ENCODE measurements at places on chromosomes 6 and 20. TPM values are rescaled to one million over a fixed set of nuclear protein-coding genes. Genes with fewer than 3 reads are reported as not detected.

The SNAI1 gene
- polyA plus RNA-seq: 5.5 TPM

- no peak for DNase-seq
Observed at GRCh38 chr6:114342086-114342825, 567 bp downstream of the HS3ST5 start.

GRCh38 chr6:144566868-144567615 is 281.9 kb downstream of the UTRN start:
- no peak for DNase-seq

The DEFB132 gene
- polyA plus RNA-seq: 0.07 TPM

DNA sequence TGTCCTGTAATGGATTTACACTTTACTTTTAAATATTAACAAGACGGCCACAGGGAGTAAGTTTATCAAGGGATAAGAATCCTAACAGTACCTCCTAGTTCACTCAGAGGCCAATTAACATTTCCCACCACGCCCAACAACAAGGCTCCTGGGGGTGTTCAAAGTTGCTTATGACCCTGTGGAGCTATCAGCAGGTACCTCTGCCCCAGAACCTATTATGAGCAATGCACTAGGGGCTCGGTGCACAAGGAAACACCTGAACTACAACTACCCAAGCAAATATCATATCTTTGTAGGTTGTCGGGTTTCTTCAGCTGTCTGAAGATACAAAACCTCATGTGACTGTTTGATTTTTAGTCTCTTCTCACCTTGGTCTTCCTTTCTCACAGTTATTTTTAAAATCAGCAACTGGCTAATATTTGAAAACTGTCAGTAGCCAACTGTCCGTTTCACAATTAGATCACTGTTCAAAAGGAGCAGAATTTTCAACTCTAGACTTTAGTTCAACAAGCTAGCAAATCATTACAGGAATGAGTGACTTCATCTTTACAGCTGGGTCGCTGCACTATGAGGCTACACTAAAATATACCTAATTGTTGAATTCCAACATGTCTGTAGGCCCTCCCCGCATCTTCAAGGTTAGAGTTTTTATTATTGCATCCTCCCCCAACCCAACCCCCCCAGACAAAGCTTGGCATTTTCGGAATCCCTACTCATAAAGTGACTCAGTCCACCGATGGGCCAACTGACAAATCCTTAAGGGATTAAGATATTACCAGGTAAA is 38.1 kb downstream of the B4GALT5 start:
- DNase-seq: no peak

DNA sequence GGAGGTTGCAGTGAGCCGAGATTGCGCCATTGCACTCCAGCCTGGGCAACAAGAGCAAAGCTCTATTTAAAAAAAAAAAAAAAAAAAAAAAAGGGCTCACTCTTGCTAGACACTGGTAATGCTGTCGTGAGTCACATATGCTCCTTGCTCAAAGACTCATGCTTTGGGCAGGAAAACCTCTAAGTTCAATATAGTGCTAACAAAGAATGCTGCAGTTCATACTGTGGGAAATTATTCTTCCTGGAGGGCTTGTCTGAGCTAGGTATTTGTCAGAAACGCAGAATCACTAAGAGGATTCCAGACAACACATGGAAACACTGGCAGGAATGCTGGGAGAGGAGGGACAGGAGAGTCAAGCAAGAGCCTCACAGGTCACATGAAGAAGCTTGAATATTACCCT is 2.3 kb upstream of the LYRM2 start:
- no peak for DNase-seq

DNA sequence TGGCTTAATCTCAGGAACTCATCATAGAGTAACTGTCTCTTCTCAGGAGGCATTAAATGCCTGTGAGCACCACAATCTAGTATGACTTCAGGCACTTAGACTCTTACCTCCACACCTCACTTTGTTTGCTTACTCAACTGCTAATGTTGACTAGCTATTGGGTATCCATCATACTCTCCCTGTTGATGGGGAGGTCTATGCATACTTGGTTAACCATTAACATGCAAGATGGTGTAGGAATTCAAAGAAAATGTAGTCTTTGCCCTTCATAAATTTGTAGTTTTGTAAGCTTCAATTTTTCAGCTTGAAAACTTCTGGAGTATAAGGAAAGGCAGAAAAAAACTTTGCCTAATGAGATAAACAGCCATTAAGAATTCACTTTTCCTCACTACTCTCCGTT is 501.0 kb upstream of the MARCKS start:
- DNase-seq: no peak

DNA sequence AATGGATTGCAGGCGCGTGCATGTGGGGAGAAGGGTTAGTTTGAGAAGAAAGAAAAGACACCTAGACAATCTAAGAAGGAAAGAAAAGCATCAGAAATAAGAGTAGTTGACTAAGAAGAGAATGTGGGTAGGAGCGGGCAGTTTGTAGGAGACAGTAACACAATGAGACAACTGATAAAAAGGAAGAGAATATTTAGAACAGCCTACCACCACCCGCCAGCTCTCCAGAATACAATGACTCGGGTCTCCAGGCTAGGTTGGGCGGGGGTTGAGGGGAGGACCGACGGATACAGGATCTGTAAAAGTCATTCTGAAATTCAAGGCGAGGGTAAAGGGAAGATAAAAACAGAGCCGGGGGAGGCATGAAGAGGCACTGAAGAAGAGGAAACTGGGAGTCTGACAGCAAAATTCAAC is 712 bp downstream of the ABHD16A start:
- DNase-seq: no peak

- DNase-seq: no peak
Observed at GRCh38 chr6:125066140-125066539, 87.4 kb upstream of the TPD52L1 start.

The VSX1 gene
- 0.21 TPM for polyA plus RNA-seq

- no peak for DNase-seq
Observed at GRCh38 chr6:21270636-21271201, 322.8 kb upstream of the SOX4 start.

The WFDC10B gene
- 0.23 TPM for polyA plus RNA-seq

GRCh38 chr6:17473554-17473953 is 80.2 kb downstream of the CAP2 start:
- DNase-seq: no peak

DNA sequence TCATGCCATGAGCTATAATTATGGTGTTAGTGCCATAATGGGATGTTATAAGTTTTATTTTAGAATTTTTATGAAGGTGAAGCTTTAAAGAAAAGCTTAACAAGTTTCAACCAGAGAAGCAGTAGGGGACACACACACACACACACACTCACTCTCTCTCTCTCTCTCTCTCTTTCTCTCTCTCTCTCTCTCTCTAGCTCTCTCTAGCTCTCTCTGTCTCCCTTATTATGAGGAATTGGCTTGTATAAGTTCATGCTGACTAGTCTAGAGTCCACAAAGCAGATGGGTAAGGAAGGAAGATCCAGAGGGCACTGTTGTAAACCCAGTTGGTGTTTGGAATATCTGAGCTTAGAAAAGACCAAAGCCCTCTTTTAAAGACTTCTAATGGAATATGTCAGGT is 102.4 kb downstream of the QKI start:
- DNase-seq: no peak

- DNase-seq: peak; percentile 54
Observed at GRCh38 chr20:36836591-36837269, 39.2 kb upstream of the TLDC2 start.

The ETV7 gene
- polyA plus RNA-seq: 5.5 TPM

GRCh38 chr6:64155063-64155462 is 519.5 kb downstream of the PHF3 start:
- DNase-seq: no peak

The RHAG gene
- polyA plus RNA-seq: 0.39 TPM

GRCh38 chr6:121510568-121511177 is 75.2 kb downstream of the GJA1 start:
- DNase-seq: no peak

The RNGTT gene
- polyA plus RNA-seq: 11.2 TPM

The LY6G5B gene
- polyA plus RNA-seq: 6.5 TPM

The HLA-DOB gene
- 40.1 TPM for polyA plus RNA-seq

GRCh38 chr6:57265755-57266221 is 43.7 kb upstream of the RAB23 start:
- DNase-seq: no peak

DNA sequence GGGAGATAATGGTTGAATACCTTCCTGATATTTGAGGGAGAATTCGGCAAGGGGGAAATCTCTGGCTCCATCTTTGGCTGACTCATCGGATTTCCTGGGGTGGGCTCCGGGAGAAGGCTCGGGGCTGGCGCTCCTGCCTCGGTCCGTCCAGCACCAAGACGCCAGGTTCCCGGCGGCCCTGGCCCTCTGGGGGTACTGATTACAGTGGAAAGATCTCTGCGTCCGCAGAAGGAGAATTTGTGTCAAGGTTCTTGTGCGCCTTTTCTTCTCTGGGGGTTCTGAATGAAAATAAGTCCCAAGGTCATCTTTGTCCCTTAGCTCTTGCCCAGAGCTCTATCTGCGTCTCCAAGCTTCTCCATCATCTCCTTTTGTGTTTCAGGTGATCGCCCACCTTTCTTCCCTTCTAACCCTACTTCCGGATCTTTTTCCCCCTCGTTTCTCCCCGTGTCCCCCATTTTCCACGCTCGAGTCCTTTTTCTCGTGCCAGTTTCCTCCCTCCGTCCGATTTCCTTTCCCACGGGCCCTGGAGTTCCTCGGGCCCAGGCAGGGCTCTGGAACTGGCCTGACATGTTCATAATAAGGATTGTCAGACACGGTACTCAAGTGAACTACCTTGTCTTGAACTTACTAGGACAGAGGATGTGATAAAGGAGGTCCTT is 11.6 kb downstream of the NRN1 start:
- no peak for DNase-seq

DNA sequence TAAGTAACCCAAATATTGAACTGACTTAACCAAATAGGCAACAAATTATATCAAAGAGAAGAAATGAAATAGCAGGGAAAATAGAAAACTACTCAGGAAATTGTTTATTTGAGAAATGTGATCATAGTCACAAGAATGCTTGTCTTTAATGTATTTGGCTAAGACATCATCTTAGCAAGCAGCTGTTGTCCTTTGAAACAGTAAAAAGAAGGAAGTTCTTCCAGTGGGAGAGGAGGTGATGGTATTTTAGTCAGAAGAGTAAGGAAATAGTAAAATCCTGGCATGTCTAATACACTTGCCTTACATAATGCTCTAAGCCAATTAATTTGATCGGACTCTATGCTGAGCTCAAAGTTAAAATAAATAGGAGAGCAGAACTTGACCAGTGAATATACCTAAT is 126.5 kb downstream of the EPM2A start:
- no peak for DNase-seq

DNA sequence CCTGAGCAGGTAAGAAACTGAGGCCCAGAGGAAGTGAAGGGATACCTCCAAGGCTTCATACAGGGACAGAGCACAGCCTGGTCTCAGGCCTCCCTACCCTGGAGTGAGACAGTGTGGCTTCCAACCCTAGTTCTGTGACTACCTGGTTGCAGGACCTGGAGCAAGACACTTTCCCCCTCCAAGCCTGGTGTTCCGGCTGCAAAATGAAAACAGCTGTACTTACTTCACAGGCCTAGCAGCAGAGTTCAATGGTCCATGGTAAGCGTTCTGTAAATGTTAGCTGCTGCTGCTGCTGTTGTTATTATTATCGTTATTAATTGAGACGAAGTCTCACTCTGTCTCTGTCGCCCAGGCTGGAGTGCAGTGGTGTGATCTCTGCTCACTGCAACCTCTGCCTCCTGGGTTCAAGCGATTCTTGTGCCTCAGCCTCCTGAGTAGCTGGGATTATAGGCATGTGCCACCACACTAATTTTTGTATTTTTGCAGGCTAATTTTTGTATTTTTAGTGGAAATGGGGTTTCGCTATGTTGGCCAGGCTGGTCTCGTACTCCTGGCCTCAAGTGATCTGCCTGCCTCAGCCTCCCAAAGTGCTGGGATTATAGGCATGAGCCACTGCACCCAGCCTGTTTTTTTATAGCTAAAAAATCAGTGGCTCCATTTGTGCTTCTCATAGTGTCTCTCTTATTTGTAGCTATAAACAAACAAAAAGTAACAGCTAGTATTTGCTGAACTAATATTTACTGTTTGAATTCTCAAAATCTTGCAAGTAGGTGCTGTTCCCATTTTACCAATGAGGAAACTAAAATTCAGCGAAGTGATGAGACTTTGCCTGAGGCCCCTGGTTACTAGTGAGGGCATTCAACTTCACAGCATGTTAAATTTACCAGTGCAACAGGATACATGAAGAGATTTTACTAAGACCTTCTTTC is 41.9 kb downstream of the COX4I2 start:
- no peak for DNase-seq

- no peak for DNase-seq
Observed at GRCh38 chr20:227439-228105, 514 bp downstream of the DEFB129 start.

DNA sequence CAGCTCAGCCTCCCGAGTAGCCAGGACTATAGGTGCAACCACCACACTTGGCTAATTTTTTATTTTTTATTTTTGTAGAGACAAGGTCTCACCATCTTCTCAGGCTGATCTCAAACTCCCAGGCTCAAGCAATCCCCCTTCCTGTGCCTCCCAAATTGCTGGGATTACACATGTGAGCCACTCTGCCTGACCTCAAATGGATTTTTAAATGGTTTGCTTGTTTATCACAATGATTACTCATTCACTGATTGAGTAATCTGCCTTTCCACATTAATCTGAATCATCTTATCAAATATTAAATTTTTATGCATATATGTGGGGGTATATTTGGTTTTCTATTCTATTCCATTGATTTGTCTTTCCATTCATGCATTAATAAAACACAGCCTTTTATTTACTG is 9.4 kb upstream of the KHDC1L start:
- no peak for DNase-seq

The ECT2L gene
- polyA plus RNA-seq: 0.43 TPM

DNA sequence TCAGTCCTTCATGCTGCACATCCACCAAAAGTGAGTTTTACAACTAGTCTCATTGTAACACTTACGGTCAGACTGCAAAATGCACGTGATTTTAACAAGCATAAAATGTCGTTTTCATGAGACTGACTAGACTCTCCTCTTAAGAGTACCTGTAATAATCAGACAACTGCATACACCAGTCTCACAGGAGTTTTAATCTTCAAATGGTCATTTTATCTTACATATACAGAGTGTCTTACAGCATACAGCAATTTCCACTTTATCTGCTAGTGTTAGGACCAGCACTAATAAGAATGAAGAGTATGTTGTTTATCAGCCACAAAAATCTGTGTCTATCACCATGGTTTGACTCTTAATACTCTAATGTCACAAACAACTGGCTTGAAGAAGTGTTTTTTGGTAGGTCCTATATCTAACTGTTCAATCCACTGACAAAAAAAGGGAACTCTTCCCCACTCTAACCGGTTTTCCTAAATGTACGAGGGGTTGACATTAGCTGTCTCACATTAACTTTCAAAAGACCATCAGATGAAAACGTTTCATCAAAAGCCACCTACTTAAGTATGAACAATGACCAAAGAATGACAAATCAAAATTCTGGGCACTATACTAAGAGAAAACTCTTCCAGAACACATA is 1.5 kb upstream of the ASF1A start:
- DNase-seq: no peak

The OOEP gene
- polyA plus RNA-seq: 0.23 TPM

The DLK2 gene
- polyA plus RNA-seq: 10.0 TPM

The PRL gene
- polyA plus RNA-seq: 10.5 TPM

The BIRC7 gene
- polyA plus RNA-seq: 0.87 TPM
